ENCODE measurements at places on chromosomes 3 and 15.

GRCh38 chr3:10145685-10146084, 4.1 kb downstream of the VHL start:
- no peak for DNase-seq

DNA sequence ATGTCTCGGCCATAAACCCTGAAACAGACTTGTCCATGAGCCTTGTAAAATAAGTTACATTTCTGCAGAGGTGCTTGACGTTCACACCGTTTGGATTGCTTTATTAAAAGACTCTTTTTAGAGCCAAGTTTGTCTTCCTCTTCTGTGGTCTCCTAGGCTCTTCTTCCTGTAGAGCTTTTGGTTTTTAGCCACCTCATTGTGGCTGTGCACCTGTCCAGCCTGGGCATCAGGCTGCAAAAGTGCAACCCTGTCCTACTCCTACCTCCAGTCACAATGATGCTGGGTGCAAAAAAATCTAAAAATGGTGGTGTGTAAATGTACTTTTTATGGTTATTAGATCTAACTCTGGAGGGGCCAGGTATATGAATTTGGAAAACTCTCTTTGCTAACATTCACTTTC, 2.8 kb upstream of the RIOX2 start:
- no peak for DNase-seq

- DNase-seq = no peak
Measured at GRCh38 chr15:33655488-33655887, 312.8 kb upstream of the CHRM5 start.

DNA sequence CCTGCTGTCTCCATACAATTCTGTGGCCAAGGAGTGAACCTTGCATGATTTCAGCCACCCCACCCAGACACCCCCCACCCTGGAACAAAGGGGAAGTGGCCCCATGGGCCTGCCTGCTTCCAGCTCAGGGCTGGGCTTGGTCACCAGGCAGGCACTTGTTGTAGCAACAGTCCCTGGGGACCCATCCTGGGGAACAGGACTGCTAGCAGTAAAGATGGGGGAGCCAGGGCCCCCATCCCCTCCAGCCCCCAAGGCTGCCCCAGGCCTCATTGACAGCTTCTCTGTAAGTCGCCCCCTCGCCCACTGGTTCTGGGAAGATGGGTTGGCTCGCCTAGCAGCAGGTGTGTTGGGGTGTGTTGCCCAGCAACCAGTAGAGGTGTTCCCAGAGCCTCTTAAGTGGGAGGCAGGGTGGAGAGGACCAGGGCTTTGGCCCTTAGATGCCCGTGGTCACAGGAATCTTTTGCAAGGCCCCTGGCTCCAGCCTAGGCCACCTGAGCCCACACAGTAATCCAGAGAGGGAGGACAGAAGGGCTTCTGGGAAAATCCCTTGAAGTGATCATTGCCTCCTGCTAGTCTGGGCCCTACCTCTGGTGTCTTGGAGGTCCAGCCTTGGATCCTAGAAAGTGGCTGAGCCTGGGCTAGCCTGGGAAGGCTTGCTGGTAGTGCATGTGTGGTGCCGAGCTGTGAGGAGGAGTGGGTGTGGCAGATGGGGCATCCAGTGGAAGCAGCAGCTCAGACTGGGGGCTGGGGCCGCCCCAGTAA, 48.9 kb downstream of the CYP11A1 start:
- DNase-seq = no peak

- no peak for DNase-seq
Measured at GRCh38 chr3:111325160-111325718, 216.8 kb upstream of the CD96 start.

- no peak for DNase-seq
Measured at GRCh38 chr3:125175295-125176078, 37.1 kb downstream of the SLC12A8 start.

- DNase-seq = no peak
Measured at GRCh38 chr3:36540888-36541518, 160.7 kb downstream of the STAC start.

GRCh38 chr15:52496175-52496574, 32.5 kb downstream of the MYO5A start:
- DNase-seq = no peak

GRCh38 chr3:33482111-33482521, 41.9 kb upstream of the UBP1 start:
- DNase-seq = no peak

DNA sequence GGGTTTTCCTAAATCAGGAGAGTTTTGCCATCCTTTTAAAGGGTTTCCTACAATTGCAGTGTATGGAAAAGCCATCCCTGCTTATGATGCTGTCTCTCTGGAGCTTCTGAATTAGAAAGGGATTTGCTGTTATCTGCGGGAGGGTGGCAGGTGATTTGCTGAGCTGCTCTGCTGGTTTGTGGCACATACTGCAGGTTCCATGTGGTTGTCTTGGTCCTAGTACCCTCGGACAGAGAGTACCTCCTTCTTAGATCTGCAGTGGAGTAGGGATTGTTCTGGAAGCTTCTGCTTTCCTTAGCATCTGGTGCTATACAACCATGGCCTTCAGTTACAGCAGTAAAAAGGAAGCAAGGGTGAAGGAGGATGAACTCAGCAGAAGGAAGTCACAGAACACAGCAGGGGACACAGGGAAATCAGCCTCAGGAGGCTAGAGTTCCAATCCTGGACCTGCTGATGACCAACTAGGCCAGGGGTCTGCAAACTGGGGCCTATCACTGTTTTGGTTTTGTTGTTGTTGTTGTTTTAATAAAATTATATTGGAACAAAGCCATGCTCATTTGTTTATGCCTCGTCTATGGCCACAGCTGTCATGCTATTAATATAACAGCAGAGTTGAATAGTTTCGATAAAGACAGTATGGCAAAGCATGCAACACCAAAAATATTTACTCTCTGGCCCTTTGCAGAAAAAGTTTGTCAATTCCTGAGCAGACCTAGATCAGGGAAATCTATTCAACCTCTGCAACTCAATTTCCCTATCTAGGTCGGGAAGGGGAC, 39.5 kb downstream of the STARD5 start:
- DNase-seq = no peak

DNA sequence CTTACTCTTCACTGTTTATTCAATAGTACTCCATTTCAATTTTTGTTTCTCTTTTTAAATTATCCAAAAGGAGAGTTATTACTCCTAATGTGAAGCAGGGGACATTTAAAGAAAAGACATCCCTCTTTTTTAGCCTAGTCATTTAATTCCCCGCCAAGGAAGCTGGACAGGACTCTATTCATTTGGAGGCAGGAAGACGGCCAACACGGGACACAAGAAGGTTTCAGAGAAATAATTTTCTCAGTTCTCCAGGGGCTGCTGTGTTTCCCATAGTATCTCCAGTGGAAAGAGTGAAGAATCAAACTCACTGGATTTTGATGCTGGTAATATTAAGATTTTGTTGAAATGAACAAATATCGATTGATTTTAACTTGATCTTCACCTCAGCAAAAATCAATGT, 833.7 kb downstream of the ROBO2 start:
- DNase-seq = no peak

DNA sequence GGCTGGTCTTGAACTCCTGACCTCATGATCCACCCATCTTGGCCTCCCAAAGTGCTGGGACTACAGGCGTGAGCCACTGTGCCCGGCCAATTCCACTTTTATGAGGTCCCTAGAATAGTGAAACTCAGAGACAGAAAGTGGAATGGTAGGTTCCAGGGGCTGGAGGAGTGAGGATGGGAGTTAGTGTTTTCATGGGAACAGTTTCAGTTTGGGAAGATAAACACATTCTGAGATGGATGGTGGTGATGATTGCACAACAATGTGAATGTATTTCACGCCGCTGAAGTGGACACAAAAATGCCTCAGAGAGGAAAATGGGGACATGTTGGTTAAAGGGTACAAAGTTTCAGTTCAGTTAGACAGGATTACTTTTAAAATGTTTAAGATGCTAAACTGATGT, 22.5 kb upstream of the HDAC11 start:
- DNase-seq = no peak

GRCh38 chr15:93070132-93070531, 18.9 kb downstream of the RGMA start:
- DNase-seq = no peak

DNA sequence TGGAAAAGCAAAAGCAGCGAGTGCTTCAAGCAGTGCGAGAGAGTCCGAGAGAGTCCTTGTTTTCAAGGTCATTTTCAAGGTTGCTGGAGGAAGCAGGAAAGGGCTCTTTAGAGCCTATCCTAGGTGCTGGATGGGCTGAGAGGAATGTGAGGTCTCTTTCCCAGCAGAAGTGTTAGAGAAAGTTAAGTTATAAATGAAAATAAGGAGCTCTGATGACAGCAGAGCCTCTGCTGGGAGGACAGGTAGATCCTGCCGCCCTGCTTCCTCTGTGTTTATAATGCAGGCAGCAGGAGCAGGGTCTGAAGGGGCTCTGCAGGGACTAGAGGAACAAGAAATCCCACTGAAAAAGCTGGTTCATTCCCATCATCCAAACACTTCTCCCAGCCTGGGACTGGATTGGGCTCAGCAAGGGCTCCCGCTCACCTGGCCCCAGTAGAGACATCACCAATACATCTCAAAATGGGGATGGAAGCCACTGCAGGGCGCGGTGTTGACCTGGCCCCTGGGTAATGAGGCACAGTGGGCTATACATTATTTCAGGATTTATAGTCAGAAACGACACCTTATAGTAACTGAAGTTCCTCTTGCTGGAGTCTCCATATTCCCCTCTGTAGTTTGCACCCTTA, 41.5 kb upstream of the RAB6B start:
- no peak for DNase-seq

All from stimulated activated CD8-positive, alpha-beta memory T cell treated with anti-CD3 and anti-CD28 coated beads, Interleukin-7, amount 100 ng/mL, for 1 hour (primary cell).